Bronchial smooth muscle cell (primary cell): ENCODE measurements at places on chromosomes 7 and 10. TPM values are rescaled to one million over a fixed set of nuclear protein-coding genes. Genes with fewer than 3 reads are reported as not detected.

Gene CCDC126
- 4.3 and 8.2 TPM in 2 replicates for total RNA-seq

Gene ADAM8
- 1.7 and 2.4 TPM in 2 replicates for total RNA-seq

Gene ZFAND2A
- total RNA-seq = 12.0 and 23.5 TPM in 2 replicates

Gene HHEX
- 2.8 and 7.9 TPM in 2 replicates for total RNA-seq

Gene LRRC61
- total RNA-seq = 0.69 and 1.4 TPM in 2 replicates

Gene POLR2J2
- 1.7 and 3.5 TPM in 2 replicates for total RNA-seq

Gene FRG2B
- total RNA-seq = not detected in 2 replicates

Gene GALNT17
- total RNA-seq = not detected in 2 replicates

Gene MRLN
- not detected in 2 replicates for total RNA-seq

Gene LRIT1
- not detected in 2 replicates for total RNA-seq

Gene ASB4
- not detected in 2 replicates for total RNA-seq

Gene DLX5
- total RNA-seq = not detected in 2 replicates

Gene CFAP46
- total RNA-seq = 0.95 and 1.2 TPM in 2 replicates

Gene C10orf90
- not detected in 2 replicates for total RNA-seq

Gene AP4M1
- 28.9 and 29.3 TPM in 2 replicates for total RNA-seq

Gene SUN3
- not detected in 2 replicates for total RNA-seq

Gene SCART1
- total RNA-seq = 3.7 and 4.7 TPM in 2 replicates

Gene ANKRD22
- under 0.01 TPM in 1 of 2 replicates, not detected in the other for total RNA-seq

Gene VSTM4
- 5.5 and 6.4 TPM in 2 replicates for total RNA-seq

Gene ENO4
- total RNA-seq = 0.32 and 0.34 TPM in 2 replicates

Gene CFAP70
- 1.4 and 2.1 TPM in 2 replicates for total RNA-seq

Gene H2BK1
- total RNA-seq = not detected in 2 replicates

Gene ANKRD61
- not detected in 2 replicates for total RNA-seq
